ENCODE measurements at places on chromosomes 5 and 9. TPM values are rescaled to one million over a fixed set of nuclear protein-coding genes. Genes with fewer than 3 reads are reported as not detected.

- DNase-seq = peak; percentile 98
These were observed 7.5 kb downstream of the PFDN1 start for GRCh38 chr5:140295414-140295813.

DNA sequence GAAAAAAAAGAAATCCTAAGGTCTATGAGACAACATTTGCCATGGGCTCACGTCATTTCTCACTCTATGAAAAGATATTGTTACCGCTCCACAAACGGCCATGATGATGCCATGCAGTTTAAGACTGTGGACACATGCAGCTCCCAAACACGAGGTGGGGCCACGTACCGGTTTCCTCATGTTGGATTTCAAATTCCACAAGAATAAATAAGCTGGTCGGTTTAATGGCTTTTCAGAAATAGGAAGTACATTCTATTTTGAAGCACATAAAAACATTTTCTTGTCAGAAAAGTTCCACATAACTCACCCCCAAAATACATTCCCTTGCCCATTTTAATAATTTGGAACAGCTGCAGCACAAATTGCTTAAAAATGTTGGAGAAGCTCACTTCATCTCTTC, 130.6 kb downstream of the MYO10 start:
- DNase-seq = no peak

The ARSB gene
- total RNA-seq = 8.3 TPM

- no peak for DNase-seq
These were observed 124.2 kb upstream of the CCDC152 start for GRCh38 chr5:42632354-42632900.

The NIM1K gene
- 0.07 TPM for total RNA-seq

DNA sequence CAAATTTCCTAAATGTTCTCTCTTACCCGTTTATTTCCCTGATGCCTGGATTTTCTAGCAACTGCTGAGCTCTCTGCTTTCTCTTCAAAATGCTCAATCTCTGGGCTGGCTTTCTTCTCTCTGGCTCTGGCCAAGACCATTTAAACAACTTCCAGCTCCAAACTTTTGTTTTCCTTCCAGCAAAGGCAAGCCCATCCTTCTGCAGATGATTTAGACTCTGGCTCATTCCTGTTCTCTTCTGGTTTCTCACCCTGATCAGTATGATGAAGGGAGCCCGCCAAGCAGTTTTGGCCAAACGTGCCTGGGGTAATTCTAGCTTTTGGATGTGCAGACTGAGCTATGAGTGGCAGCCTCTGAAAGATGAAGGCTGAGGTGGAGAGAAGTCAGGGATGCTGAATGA, 78.1 kb downstream of the HSPA4 start:
- DNase-seq = no peak

DNA sequence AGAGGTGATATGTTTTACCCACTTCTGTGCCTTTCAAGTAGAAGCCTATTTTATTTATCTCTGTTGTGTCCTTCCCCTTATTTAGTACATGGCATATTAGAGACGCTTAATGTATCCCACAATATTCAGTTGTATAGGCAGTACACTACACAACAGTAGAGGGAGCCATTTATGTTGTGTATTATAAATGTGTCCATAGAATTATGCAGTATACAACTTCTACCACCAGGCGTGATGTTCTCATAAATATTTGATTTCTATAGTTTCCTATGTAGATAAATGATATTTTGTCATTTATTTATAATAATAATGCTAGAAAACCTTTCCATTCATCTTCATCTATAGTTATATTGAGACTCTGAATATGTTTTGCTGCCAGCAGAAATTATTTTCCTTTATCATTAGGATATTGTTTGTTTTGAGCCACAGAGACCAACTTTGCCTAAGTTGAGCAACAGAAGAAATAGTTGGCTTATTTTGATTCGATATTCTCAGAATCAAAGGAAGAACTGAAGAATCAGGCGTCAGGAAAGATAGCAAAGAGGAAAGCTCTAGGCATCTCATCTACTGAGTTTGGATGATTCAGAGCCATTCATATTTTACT, 81.7 kb downstream of the ADAMTS19 start:
- peak; percentile 50 for DNase-seq

DNA sequence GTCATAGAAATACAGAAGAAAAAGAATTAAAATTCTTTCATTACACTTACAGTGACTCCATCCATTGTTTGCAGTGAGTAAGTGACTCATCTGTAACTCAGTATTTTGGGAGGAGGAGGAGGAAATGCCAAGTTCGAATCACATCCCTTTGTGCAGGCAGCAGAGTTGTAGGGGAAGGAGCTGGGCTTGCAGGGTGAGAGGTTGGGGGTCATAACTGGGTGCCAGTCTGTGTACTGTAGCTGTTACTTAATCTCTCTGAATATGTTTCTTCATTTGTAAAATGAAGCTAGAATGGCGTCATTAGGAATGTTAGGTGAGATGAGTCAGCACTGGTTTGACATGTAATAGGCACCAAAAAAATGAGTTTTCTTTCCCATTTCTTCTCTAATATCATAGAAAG, 235.7 kb upstream of the ADAMTSL1 start:
- peak; percentile 66 for DNase-seq

The TRMO gene
- 11.4 TPM for total RNA-seq

GRCh38 chr9:17057729-17058128, 77.1 kb upstream of the CNTLN start:
- no peak for DNase-seq

DNA sequence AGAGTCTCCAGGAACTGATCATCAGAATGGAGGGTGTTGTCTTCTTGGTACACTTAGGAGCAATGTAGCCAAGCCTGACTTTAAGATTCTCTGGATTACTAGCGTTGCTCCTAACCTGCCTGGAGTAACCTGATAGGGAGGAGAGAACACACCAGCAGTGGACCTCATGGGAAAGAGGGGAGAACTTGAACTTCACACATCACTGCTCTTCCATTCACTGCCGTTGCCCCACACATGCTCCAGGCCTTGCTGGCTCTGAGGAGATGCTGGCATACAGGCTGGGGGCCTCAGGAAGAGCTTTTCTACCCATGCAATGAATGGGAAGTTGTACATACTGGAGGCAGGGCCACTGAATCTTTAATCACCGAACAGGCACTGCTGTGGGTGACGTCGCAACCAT, 60.3 kb upstream of the ADAMTS16 start:
- DNase-seq = no peak

DNA sequence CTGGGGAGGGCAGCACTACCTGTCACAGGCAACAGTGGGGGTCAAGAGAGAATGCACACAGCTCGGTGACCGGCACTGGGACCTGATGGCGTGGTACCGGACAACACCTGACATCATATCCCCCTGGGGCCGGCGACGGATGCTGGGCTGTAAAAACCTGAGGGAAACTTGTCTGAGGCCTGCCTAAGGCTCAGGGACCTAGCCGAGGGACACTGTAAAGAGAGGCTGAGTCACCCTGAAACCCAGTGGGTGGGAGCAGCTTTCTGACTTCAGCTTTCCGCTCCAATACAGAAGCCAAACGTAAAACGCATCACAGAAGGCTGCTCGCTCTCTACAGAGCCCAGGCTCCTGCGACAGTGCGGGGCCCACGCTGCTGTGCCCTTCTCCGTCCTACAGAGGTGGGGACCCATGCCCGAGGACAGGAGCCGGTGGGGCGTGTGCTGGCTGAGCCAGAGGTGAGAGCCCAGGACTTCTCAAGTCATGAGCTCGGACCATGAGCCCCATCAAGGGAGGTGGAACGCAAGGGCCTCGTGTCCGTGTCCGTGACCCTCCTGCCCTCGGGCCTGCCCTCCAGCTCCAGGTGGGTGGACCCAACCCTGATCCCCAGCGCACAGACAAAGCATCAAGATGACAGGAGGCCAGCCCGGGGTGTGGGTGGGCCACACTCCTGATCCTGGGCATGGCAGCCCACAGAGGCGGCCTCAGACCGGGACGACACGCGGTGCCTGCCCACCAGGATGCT, 5.3 kb downstream of the RALGDS start:
- no peak for DNase-seq

DNA sequence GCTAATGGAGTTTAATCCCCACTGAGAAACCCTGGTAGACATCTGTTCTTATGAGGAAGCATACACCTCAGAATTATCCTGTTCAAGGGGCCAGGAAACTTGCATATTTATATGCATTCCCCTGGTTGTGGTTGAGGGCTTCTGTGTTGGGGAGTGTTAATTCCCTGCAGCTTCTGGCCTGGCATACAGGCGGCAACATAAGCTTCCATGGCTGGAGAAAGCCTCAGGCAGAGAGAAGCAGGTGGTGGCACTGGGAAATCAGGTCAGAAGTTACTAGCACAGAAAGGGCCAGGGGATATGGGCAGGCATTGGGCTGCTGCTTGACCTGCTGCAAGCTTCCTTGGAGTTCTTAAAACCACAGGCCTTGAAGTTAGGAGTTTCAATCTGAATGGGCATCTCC, 166.1 kb upstream of the SEMA6A start:
- no peak for DNase-seq

The PALM2AKAP2 gene
- total RNA-seq = 8.9 TPM

- DNase-seq = no peak
These were observed 109.9 kb downstream of the RPS23 start for GRCh38 chr5:82168294-82168693.

GRCh38 chr9:133108794-133109641, 12.0 kb downstream of the RALGDS start:
- no peak for DNase-seq

DNA sequence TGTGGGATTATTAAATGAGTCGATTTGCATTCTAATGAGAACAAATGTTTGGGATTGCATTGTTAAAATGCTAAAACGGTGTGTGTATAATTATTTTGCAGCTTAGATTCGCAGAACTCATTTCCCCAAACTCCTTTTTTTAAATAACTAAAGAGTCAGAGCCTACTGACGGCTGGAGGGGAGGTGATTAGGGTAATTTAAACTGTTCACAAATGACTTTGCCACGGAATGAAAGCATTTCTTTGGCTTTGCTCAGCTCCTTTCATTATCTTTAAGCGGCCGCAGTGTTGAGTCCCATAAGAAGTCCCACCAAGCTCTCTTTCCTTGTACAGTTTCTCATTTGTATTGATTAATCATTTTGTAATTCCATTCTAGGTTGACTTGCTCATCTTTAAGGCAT, 1632.8 kb downstream of the MAT2B start:
- DNase-seq = no peak

DNA sequence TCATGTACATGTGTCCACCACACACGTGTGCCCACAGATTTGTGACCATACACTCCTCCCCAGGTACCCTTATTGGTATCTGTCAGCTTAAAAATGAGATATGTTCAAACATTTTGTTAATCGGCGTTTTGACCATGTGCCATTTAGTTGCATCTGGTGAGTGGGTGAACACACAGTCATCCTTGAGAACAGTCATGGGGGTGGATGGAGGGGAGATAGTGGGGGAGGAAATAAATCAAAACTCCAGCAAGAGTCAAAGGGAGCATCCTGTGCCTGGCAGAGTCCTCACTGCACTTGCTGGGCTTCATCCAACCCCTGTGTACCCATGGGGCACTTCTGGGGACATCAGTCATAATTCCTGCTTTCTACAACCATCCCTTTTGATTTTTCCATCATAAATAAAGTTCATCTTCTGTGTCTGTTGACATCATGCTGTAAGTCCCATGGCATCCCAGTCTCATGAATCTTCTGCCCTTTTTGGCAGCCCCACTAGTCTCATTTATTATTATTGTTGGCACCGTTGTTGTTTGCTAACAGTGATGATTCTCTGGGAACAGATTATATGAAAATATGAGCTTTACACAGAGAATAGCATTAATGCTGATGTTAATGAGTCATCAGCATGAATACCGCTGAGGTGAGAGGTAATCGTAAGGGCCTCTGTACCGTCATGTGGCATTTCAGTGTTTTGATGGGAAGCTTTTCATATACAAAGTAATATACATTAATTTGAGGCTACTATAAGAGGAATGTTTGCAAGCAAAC, 24.4 kb upstream of the CLK4 start:
- peak; percentile 59 for DNase-seq

DNA sequence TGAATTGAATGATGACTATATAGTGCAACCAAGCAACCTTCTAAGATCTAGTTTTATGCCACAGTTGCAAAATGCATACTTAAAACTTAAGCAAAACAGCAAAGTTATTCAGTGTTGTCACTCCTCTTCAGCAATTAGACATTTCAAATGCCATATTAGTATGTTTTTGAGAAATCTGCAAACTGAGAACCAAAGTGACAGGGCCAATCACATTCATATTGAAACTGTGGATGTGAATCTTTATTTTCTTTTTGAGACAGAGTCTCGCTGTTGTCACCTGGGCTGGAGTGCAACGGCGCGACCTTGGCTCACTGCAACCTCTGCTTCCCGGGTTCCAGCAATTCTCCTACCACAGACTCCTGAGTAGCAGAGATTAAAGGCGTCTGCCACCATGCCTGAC, 249.2 kb upstream of the EFNA5 start:
- DNase-seq = no peak

- DNase-seq = no peak
These were observed 1.6 kb downstream of the ELL2 start for GRCh38 chr5:95959888-95960666.

GRCh38 chr9:113979343-113980127, 98.6 kb downstream of the AMBP start:
- no peak for DNase-seq

The NRG2 gene
- 0.42 TPM for total RNA-seq

GRCh38 chr5:109324351-109324750, 85.4 kb downstream of the PJA2 start:
- no peak for DNase-seq

DNA sequence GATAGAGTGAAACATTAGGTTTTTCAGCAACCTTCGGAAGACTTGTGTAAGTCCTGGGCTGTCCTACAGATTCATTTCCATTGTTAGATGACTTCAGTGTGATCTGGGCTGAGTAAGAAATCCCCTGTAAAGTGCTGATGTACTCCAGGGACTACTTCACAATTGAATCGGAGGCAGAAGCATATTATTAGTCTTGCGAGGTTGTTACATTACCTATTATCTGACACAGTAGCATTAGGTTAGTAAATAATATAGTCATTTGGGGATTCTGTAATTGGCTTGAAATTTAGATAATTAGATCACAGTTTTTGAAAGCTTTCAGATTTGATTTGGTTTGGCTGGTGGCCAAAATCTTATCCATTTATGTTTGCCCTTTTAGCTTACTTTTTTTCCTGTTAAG, 62.4 kb downstream of the DMRT1 start:
- no peak for DNase-seq

DNA sequence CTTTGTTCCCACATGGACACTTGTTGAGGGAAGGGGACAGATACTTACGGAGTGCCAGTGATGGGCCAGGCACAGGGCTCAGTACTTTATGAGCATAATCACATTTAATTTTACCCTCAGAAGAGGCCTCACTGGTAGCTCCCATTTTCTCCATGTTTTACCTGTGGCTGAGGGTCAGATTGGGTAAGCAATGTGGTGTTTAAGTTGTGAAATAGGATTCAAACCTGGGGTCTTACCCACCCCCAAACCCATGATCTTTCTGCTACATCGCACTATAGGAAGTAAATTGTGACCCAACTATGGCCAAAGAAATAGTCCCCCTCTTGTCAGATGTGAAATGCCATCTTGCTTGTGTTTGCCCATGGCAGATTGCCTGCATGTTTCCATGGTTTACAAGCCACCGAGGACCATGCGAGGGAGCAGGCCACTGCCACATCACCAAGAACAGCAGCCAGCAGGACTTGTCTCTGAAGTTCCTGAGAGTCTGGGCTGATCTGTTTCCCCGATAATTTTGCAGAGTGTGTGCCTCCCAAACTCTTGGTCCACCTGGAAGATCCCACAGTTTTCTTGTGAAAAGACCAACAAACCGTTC, 95.4 kb downstream of the MACROH2A1 start:
- no peak for DNase-seq

GRCh38 chr9:124427281-124427680, 12.0 kb upstream of the PSMB7 start:
- DNase-seq = no peak

The BAAT gene
- total RNA-seq = 0.04 TPM

All from foreskin keratinocyte (primary cell).